ENCODE measurements at places on chromosomes 6 and 20. TPM values are rescaled to one million over a fixed set of nuclear protein-coding genes. Genes with fewer than 3 reads are reported as not detected.

DNA sequence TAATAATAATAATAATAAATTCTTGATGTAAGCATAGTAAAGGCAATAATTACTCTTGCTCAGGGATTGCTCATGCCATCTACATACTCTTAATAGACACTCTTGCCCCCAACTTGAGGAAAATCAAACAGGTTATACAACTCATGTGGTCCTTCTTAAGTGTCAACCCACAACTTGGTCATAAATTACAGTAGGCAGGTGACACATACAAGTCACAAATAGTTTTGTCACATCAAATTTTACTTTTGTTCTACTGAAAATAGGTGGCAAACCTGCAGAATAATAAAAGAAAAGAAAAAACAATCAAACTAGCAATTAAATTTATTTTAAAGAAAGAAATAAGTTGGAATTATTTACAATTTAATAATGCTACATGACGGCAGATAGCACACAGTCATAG lies 1.6 kb downstream of the ME1 start:
- DNase-seq: no peak

DNA sequence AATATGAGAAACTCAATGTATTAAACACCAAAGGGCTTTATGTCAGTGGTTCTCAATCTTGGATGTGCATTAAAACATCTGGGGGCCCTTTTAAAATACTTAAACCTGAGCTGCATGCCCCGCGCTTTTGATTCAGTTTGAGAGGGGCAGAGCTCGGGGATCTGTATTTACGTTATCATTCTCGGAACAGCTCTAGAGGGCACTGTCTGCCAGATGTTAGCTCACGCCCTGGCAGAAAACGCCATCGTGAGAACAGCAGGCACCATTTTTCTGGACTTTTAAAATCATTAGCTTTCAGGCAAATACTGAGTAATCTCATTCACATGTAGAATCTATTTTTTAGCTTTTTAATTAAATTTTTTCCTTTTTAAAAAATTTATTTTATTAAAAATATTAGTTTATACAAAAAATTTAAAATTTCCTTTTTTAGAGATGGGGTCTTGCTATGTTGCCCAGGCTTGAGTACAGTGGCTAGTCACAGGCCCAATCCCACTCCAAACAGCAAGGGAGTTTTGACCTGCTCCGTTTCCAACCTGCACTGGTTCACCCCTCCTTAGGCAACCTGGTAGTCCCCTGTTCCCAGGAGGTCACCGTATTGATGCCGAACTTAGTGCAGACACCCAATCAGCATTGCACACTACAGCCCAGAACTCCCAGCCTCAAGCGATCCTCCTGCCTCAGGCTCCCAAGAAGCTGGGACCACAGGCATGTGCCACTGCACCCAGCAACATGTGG lies 30.0 kb upstream of the ZNF133 start:
- no peak for DNase-seq

- DNase-seq: no peak
Observed at GRCh38 chr6:114240796-114241195, 102.0 kb downstream of the HS3ST5 start.

DNA sequence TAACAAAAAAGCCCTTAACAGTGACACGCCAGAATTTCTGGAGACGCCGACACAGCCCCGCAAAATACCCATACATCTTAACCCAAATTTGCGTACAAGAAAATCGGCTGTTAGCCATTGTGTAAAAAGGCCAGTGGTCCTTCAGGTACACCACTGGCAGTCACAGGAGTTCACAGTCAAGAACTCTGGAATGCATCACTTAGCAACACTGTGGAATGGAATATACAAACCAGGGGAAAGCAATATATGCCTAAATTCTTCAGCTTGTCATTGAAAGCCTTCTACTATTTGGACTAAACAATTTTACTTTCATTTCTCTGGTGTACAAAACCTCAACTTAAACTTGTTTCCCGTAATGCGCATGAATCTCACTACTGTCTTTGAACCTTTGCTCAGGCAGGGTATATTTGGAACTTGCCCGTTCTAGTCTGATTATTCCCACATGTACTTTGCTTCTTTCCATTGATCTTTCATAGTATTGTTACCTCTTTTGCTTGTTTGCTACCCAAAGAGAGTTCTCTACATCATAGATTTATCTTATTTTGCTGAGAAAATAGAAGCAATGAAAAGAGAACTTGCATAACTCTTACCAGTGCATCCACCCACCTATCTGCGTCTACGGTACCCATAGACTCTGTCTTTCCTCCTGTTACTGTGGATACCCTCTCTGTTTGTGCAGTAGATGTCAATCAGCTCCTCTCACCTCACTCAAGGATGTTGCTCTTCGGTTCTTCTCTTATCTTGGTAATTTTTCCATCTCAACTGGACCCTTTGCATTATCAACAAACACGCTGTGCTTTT lies at the start of gene ARMH2:
ARMH2 (minus strand) TSS at position 178 of the 801 bp plus-strand sequence; CDS start at position 118, 60 bp downstream.
- DNase-seq: no peak

GRCh38 chr6:83546636-83547035 lies 34.3 kb downstream of the PRSS35 start:
- DNase-seq: no peak

The TFAP2D gene
- total RNA-seq: not detected

DNA sequence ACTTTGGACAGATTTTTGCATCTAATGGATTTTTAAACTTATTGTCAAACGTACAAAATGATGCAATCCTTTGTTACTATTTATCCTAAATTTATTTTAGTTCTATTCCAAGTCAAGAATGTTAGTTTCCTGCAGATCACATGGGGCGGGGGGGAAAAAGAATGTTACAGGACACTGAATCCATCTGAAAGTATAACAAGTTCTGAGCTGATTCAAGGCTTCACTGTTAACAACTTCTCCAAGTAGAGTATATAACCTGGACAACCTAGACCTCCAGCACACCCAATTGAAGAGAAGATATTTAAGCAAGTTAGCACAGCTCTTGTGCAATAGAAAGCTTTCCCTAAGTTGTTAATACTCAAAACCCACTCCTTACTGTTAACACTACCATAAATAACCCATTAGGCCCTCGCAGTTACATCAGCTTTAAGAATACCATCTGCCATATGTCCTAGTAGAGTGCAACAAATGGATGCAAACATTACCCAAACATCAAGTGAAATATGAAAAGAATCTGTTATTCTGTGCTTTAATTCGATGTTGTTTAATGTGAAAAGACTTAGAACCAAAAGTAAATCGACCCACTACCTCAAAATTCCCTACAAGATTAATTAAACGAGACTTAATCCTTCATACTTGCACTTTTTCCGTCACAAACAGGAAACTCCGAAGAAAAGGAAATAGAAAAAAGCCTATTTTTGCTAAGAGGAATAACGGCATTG lies 1.3 kb downstream of the SEC63 start:
- DNase-seq: no peak

The TBPL1 gene
- total RNA-seq: 31.2 TPM

- DNase-seq: no peak
Observed at GRCh38 chr6:170423814-170424603, 117.5 kb downstream of the FAM120B start.

DNA sequence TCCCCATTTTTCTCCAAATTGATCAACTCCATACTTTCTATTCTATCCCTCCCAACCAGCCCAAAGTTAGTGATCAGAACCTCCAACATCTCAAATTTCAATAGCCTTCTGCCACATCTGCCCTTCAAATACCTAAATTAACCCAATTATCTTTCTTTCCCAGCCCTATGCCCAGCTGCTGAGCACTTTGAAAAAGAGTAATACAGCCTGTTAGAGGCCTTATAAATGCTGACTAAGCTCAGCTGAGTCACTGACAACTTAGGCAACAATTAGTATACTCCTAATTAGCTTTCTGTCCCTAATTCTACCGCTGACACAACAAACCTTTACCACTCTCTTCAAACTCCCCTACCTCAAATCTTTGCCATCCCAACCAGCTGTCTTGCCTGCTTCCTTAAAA lies 23.5 kb downstream of the RUNX2 start:
- DNase-seq: no peak

GRCh38 chr20:48636301-48636700 lies 191.5 kb downstream of the PREX1 start:
- no peak for DNase-seq

DNA sequence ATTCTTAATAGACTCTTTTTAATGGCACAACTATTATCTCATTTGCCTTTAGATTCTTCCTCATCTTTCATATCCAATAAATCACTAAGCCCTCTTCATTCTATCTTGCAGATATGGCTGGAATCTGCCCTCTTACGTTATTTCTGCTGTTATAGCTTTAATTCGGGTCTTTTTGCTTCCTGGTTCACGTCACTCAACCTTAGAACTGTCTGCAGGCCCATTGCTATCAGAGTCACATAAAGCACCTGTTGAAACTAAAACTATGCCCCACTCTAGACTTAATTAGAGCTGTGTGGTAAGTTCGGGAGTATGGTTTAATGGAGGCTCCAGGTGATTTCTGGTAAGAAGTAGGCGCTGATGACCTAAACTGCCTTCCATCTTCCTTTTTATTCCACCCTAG lies 988 bp downstream of the QRSL1 start:
- no peak for DNase-seq

The STX7 gene
- 42.5 TPM for total RNA-seq

The KCNK16 gene
- not detected for total RNA-seq

DNA sequence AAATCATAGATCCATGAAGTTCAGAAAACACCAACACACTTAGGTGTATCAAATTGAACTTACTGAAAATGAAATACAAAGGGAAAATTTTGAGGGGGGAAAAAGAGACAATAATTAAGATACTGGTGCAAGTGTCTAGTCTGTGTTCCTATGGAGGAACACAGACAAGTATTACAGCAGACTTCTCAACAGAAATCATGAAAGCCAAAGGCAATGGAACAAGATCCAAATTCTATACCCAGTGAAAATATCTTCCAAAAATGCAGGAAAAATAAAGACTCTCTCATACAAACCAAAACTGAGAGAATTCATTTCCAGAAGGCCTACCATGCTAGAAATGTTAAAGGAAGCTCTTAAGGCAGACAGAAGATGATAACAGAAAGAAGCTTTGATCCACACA lies 63.1 kb downstream of the NRN1 start:
- DNase-seq: no peak

GRCh38 chr6:157222201-157222981 lies 100.9 kb downstream of the TMEM242 start:
- DNase-seq: no peak

DNA sequence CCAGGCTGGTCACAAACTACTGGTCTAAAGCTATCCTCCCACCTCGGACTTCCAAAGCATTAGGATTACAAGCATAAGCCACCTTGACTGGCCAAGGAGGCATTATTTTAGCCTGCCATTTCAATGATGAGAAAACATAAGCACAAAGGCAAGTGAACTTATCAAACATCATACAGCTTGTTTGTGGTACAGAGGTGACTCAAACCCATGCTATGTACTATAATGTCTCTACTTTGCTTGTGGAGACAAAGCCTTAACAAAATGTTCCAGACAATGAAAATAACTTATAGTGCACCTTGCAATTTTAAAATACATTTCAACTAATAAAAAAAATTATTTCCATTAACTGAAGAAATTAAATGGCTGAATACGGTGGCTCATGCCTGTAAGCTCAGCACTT lies 26.2 kb downstream of the HDAC2 start:
- no peak for DNase-seq

- DNase-seq: no peak
Observed at GRCh38 chr6:166815629-166816028, 140.7 kb downstream of the RNASET2 start.

Data from endothelial cell of umbilical vein (primary cell).